ENCODE measurements at places on chromosomes 12 and 14.

DNA sequence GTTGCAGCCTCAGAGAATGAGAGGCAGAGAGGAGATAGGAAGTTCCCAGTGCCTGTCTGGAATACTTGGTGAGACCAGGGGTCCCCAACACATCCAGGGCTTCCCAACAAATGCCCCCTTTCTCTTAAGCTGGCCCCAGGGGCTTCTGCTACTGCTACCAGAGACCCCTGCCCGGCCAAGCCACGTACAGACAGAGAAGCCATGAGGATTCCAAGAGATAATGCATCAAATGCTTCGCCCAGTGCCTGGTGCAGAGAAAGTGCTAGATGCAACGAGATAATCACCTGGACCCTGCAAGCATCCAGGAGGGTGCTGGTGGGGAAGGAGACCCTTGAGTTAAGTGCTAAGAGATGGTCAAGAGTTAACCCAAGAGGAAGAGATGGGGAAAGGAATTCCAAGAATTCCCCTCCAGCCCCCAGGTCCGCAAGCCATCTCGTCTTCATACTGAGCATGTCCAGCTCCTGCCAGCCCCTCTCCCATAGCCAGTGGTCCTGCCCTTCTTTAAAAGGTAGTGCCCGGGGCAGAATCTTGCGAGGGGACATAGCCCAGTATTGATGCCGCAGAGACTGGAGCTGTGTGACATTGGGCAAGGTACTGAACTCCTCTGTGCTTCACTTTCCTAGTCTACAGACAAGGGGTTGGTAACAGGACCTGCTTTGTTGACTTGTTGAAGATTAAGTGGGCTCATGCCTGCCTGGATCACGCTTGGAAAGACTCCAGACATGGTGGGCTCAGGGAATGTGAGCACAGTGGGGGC lies 103.3 kb downstream of the CALM1 start:
- DNase-seq: peak; percentile 25

DNA sequence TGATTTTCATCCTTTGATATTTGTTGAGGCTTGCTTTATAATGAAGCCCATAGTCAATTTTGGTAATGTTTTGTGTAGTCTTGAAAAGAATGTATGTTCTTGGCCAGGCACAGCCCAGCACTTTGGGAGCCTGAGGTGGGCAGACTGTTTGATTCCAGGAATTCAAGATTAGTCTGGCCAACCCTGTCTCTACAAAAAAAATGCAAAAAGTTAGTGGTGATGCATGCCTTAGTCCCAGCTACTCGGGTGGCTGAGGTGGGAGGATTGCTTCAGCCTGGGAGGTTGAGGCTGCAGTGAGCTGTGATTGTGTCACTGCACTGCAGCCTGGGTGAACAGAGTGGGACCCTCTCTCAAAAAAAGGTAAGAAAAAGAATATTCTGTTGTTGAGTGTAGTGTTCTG lies 10.8 kb downstream of the ETNK1 start:
- no peak for DNase-seq

GRCh38 chr12:59403259-59403932 lies 192.4 kb upstream of the SLC16A7 start:
- DNase-seq: peak; percentile 60

DNA sequence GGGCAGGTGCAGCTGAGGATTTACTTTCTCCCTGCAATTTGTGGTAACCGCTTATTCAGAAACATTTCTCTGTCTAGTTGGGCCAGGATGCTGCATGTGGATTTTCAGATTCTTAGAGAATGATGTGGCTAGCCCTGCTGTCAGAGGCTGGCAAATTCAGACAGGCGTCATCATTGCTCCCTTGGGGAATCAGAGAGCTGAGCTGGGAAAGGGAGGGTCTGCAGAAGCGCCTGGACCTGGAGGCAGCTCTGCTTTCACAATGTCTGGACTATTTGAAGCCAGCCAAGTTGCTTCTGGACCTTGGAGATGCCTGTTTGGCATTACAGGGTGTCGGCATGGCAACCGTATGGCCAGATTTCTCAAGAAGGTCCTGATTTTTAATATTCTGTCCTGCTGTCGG lies 3.4 kb downstream of the GALNT16 start:
- DNase-seq: peak; percentile 67

DNA sequence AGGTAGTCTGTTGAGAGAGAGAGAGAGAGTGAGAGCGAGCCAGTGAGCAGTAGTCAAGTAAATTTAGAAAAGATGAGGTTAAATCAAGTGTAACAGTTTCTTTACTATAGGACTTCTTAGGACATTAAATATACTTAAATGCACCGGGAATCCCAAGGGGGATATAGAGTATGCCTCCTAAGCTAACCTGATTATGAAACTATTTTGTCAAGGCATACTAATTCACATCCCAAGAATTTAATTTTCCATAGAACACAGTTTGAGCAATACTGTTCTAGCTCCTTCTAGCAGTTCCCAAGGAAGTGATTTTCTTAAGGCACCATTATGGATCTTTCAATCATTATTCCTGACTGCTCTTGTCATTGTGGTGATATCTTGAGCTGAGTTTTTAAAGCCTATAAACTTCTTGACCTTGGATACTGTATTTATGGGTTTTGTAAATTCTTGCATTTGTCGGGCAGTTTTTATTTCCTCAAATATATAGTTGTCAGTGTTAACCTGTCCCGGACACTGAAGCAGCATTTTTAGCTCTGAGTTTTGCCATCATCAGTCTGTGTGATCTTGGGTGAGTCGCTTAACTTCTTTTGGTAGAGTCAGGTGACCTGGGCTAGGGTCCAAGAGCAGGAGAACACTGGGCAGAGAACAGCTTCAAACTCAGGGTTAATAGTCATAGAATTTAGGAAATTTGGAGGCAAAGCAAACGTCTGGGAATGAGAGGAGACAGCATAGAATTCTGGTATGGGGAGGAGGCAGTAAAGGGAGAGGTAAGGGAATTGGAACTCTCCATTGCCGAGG lies 196.5 kb upstream of the FRMD6 start:
- no peak for DNase-seq

- DNase-seq: no peak
Measured at GRCh38 chr12:53568809-53569557, 57.2 kb downstream of the ATF7 start.

DNA sequence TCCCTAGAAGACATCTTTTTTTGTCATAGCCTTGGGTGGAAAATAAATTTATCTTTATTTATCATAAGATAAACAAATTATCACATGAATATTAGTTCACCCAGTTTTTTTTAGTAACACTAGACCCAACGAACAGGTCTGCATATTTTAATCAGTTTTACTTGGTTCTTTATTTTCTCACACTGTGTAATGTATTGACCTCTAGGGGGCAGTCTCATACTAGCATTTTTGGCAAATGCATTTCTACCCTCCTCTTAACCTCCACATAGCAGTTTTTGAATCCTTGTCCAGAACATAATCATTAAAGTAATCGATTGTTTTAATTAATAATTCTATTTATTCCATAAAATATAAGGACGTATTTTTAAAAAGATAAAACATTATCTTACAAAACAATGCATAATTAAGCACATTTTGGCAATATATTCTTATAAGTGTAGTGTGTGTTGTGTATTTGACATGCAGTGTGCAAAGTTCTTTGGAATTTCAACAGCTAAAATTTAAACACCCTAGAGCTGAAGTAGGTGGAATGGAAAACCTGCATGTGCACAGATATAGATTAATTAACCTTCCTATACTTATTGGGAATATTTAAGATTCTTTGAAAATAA lies 31.6 kb upstream of the PTPRQ start:
- DNase-seq: no peak

- DNase-seq: no peak
Measured at GRCh38 chr12:78359520-78359919, 505.1 kb upstream of the SYT1 start.

DNA sequence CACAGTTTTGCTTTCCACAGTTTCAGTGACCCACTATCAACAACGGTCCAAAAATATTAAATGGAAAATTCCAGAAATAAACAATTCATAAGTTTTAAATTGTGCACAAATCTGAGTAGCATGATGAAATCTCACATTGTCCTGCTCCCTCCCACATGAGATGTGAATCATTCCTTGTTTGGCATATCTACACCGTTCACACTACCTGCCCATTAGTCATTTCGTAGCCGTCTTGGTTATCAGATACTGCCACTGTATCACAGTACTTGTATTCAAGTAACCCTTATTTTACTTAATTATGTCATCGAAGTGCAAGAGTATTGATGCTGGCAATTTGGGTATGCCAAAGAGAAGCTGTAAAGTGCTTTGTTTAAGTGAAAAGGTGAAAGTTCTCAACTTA lies 145.3 kb downstream of the SLC5A8 start:
- no peak for DNase-seq

DNA sequence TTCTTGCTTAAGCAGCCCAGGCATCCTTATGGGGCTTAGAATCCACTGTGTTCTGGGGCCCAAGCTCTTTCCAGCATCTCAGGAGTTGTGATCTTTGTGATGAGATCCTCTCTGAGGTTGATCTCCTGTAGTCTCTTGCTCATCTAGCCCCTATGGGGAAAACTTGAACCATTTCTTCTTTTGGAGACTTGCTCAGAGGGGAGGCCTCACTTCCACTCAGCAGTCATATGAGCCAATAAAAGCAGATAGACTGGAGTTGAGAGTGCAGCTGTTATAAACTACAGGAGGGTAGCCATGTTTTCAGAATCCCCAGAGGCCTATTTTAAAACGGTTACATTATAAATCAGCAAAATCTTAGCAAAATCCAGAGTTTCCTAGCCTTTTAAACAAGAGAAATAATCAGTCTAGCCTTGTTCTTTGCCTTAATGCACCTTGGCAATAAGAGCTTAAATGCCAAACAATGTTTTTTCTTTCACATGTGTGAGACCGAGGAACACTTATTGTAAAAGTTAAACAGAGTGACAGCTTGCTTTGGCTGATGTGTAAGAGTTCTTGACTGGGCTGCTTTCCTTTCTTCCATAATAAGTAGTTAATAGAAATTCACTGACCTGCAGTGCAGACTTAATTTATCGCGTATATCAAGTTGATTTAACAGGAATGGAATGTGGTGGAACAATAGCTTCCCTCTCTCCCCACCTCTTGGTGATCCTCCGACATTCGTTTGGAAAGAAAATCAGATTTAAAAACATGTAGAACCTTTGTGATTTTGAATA lies 168.3 kb downstream of the NEDD1 start:
- DNase-seq: no peak

DNA sequence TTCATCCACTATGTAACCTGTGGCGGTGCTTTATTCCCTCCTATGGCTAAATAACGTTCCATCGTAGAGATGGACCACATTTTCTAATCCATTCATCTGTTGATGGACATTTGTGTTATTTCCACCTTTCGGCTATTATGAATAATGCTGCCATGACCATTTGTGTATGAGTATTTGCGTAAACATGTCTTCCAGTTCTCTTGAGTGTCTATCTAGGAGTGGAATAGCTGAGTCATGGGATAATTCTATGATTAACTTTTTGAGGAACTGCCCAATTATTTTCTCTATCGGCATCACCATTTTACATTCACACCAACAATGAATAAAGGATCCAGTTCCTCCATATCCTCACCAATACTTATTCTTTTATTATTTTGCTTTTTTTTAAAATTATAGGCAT lies 261.9 kb upstream of the SFSWAP start:
- no peak for DNase-seq

DNA sequence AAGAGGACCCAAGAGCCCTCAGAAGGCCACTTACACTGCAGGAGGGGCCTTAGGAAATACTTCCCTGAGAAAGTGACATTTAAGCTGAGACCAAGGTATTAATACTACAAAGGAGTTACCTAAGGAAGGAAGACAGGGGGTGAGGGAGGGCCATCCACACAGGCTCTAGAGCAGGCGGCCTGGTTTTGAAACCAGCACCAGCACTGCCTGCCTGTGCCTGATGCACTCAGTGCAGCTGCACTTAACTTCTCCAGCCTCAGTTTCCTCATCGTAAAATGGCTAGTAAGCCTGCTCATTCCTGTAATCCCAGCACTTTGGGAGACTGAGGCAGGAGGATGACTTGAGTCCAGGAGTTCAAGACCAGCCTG lies 45.5 kb upstream of the PLEKHG6 start:
- DNase-seq: no peak

- DNase-seq: no peak
Measured at GRCh38 chr12:108668542-108668941, 34.8 kb upstream of the SELPLG start.

- DNase-seq: no peak
Measured at GRCh38 chr14:35879654-35880249, 53.6 kb downstream of the BRMS1L start.

DNA sequence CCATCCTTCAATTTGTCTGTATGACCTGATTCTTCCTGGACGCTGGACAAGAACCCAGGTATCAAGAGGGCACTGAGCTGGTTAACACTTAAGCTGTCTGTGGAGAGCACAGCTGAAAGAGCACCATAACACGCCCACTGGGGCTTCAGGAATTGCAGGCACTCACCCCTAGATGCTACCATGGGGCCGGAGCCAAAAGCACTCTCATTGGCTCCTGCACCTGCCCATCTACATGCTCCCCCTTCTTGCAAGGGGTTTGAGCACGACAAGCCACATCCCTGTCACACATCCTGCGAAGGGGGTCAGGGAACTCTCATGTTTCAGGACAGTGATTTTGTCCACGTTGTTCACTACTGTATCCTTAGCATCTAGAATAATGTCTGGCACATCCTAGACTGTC lies 35.1 kb upstream of the TBC1D15 start:
- DNase-seq: no peak

GRCh38 chr12:65926119-65926908 lies 102.0 kb downstream of the HMGA2 start:
- DNase-seq: no peak

DNA sequence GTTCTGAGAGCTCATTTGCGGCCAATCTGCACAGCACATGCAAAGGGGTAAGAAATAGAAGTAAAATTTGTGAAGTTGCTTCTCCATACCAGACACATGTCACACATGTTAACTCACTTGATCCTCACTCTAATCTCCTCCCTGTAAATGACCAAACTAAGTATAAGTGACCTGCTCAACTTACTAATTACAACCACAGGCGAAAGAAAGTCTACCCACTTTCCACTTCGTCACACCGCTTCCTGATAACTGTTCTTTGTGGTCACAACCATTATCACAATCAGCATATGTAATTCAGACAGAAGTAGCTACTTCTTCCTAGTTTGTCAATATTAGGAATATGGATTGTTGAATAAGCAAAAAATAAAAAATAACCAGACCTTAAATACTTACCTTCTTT lies 293.7 kb upstream of the CLEC14A start:
- no peak for DNase-seq

- DNase-seq: no peak
Measured at GRCh38 chr12:106170285-106170684, 31.5 kb upstream of the NUAK1 start.

DNA sequence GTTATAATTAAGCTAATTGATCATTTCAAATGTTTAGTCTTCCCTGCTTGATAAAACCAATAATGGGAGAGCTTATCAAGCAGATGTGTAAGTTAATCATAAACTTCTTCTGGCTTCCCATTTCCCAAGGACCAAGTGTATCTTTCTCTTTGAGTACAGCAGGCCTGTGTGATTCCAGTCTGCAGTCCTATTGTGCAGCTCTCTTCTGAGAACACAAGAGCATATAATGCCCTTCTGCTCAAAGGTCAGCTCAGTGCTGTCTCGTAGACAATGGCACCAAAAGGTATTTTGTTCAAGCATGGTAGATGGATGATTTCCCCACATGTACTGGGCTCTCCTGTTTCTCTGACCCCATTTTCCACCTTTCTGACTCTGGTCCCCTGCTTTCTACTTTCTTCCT lies 101.8 kb upstream of the DYRK2 start:
- DNase-seq: no peak

GRCh38 chr14:61647704-61648103 lies 47.6 kb upstream of the HIF1A start:
- no peak for DNase-seq

All from sciatic nerve (tissue), 2 donors.